Mesendoderm (in vitro differentiated cells): ENCODE measurements at places on chromosomes 3 and 15.

GRCh38 chr15:70111203-70112073 is 13.7 kb upstream of the TLE3 start:
- H3K27me3 ChIP-seq = no peaks in the 10 kb centered on the region
- no peaks in the 10 kb centered on the region for H3K36me3 ChIP-seq
- peak overlapping the region; percentile 45 for H3K27ac ChIP-seq
- no peak overlapping the region for H3K4me3 ChIP-seq
- H3K4me1 ChIP-seq = peaks cover 16% of the 10 kb centered on the region

DNA sequence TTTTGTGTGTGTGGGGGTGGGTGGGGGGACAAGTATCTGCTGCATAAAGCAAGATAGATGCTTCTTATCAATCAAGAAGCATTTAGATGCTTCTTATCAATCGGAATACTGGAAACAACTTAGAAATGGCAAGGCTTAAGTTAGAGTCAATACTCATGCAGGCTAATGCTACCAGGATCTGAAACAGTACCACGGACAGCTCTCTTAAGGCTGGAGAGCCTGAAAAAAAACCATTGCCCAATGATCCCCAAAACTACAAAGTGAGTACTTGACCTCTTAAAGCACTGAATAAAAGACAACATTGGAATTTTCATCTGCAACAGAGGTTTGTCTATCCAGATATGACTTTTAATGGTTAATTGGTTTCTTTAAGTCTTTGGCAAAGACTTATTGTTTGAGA is 262.3 kb downstream of the GAP43 start:
- DNase-seq = peak; percentile 40
- H3K27me3 ChIP-seq = no peaks in the 10 kb centered on the region
- H3K27ac ChIP-seq = no peak overlapping the region
- no peak overlapping the region for H3K4me3 ChIP-seq
- H3K36me3 ChIP-seq = no peaks in the 10 kb centered on the region

DNA sequence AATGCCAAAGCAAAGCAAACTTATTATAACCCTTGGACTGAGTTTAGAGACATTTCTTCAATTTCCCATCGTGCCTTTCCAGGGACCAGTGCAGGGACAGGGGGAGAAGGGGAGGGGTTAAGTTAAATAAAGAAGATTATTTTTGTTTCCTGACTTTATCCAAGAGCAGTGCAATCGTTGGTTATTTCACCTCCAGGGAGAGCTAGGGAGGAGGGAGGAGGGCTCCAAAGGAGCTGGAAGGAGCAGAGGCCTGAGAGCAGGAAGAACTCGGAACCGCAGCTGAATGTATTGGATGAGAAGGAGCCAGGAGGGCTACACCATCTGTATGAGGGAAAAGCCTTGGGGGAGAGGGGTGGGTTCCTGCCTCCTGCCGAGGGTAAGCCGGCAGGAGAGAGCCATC is 20.7 kb downstream of the HAPLN3 start:
- DNase-seq = no peak
- no peaks in the 10 kb centered on the region for H3K36me3 ChIP-seq
- no peak overlapping the region for H3K27ac ChIP-seq
- no peaks in the 10 kb centered on the region for H3K4me1 ChIP-seq
- H3K4me3 ChIP-seq = no peak overlapping the region

DNA sequence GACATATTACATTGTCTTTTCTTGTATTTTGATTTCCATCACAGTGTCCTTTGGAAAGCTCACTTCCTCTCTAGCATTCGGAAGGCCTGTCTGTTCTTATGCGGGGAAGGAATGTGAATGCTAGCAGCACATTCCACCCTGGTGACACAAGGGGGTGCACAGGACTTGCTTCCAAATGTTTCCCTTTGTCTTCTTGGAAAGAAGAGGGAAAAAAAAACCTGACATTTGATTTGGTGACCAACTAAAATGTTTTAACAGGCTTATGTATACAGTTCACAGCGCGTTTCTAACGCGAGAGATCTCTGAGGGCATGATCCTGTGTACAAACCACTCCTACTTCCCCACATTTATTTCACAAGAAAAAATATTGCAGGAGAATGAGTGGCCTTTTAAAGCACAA is 107.6 kb upstream of the FXR1 start:
- H3K36me3 ChIP-seq = no peaks in the 10 kb centered on the region
- H3K4me3 ChIP-seq = no peak overlapping the region
- no peak overlapping the region for H3K27ac ChIP-seq
- no peaks in the 10 kb centered on the region for H3K27me3 ChIP-seq
